ENCODE measurements at places on chromosomes 2 and 18.
A peak's percentile ranks its signal among the peaks of the same experiment; 100 is the strongest.

DNA sequence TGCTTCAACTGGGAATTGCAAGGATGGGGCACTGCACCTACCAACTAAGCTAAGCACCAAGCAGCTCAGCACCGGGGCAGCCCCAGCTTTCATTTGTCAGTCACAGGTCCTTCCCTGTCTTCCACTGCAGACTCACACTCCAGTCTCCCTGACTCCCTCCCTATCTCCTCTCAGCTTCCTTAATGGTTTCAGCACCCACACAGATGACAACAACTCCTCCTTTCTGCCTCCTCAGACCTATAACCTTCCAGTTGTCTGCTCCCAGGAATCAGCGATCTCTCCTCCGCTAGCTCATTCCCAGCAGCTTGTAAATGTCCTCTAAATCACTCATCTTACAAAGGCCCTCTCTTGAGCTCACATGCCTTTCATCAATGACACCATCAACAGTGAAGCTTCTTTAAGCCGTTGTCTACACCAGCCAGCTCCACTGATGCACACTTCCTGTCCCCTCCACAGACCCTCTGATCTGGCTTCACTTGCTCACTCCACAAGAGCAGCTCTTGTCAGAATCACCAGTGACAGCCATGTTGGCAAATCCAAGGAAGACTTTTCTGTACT, 32.1 kb downstream of the CLASP1 start:
- DNase-seq, result no peak

GRCh38 chr2:77228391-77228790, 293.8 kb downstream of the LRRTM4 start:
- DNase-seq, result no peak

GRCh38 chr2:113169002-113169530, 4.7 kb upstream of the PSD4 start:
- peak; percentile 67 for DNase-seq

DNA sequence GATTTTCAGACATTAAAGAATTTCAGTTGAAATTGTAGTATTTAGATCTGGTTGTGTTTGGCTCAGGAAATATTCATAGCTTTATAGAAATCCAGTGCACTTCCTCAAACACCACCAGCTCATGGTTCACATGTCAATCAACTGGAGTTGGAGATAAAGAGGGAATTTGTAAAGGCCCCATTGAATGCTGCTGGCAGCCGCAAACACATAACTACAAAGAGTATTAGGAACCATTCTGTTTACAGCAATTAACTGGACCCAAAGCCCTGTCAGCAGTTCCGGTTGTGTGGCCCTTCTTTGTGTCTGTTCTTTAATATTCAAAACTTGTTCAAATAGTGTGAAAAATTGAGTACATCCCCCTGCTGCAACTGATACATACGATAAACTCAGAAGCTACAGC, 107.4 kb upstream of the LRRTM4 start:
- DNase-seq, result no peak

DNA sequence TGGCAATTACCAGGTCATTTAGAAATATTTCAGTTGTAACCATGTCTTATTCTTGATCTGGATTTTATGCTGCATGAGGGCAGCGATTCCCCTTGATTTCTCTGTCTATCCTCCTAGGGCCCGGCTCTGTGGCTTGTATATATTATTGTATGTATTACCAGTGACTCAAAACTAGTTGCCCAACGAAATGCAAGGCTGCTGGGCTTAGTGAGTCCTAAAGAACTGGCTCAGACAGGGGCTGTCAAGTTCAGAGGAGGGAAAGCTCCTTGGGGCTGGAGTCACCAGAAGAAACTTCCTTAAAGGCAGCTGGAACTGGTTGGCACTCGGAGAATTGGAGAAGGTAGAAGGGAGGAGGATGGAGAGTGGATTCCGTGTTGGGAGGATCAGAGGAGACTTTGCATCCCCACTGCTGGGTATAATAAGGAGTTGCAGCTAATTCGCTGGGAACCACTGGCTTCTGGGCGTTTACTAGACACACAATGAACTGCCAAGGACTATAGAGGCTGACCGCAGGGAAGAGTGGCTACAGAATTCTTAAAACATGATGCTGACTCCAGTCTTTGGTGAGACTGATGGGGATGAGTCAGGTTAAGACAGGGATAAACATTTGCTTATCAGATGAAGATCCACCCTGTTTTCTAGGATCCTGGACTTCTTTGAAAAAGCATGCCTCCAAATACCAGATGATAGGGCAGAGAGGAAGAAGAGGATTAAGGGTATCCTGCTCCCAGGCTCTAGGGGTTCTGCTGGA, 104.3 kb downstream of the PRKCE start:
- no peak for DNase-seq

Measured in stimulated activated naive CD4-positive, alpha-beta T cell (primary cell).